ENCODE measurements at places on chromosomes 5 and 9.
A peak's percentile ranks its signal among the peaks of the same experiment; 100 is the strongest.

- DNase-seq, result no peak
These were observed 141.4 kb downstream of the C5orf15 start for GRCh38 chr5:133827011-133827410.

GRCh38 chr5:59542851-59543820, 350.4 kb downstream of the PDE4D start:
- DNase-seq, result no peak

DNA sequence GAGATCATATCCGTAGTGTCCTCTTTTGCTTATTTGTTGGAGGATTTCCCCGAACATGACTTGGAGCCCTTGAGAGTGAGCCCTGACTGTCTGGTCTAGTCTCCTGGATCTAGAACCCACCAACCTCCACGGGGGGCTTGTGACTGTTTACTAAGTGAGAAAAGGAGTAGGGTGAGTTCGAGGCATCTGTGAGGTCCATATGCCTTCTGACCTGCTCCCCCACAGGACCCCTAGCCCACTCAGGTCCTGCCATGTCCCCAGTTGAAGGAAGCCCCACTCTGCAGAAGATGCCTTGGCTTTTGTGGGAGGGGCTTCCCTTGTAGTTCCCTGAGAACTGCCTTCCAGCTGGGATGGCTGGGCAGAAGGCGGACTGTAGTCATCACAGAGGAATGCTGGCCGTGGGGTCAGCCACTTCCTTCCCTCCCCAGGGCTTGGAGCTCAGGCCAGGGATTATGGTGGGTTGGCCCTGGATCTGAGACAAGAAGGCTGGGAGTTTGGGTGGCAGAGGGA, 7.0 kb upstream of the IRF1 start:
- DNase-seq, result peak; percentile 77

DNA sequence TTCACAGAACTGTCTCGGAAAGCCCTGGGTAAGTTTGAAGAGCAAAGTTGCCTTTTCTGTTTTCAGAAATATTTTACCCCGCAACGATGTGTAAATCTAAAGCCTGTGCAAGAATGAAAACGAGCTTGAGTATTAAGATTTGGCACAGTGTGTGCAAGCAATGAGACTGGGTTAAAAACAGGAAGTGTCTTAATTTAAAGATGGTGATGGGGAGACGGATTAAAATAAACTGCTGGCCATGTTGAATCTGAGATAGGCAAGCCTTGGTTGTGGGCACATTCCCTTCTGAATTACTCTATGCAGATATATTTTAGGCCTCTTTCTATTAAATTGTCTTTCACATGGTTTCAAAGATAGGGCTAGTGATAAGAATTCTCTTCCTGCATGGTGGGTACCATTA, 294.2 kb upstream of the DMRT1 start:
- no peak for DNase-seq

DNA sequence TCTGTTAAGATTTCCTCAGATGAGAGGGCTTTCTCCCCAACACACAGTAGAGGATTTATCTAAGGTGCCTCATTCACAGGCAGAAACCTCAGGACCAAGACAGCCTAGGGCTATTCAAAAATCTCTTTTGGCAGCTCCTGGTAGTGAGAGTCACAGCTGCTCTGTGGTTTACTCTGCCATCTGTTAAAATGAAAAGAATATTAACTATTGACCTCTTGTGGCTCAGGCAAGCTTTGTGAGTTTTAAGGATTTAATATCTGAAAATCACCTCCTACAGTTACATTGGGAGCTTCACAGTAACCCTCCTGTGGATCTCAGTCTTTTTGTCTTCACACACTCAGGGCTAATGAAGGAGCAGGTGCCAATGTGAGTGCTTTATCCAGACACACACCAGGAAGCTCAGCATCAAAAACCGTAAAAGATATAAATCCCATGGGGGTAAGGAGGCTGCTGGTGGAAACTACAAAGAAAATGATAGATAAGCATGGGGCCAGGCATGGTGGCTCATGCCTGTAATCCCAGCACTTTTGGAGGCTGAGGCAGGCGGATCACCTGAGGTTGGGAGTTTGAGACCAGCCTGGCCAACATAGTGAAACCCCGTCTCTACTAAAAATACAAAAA, 29.7 kb downstream of the PPP1R2B start:
- DNase-seq, result no peak

DNA sequence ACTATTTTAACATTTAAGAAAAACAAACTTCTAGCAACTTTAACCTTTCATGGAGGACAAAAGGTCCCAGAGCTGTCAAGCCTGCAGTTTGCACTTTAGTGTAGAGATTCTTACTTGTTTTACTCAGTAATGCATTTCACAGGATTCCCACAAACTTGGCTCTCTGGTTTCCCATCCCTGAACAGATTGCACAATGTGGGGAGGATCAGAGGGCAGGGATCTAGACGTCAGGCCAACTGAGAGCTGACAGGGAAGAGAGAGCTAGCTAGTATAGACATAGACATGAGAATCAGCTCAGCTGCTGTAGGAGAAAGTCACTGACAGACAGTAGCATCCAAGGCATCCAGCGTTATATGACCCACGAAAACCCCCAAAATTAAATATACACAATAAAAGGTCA, 20.9 kb upstream of the BNIP1 start:
- peak; percentile 4 for DNase-seq

DNA sequence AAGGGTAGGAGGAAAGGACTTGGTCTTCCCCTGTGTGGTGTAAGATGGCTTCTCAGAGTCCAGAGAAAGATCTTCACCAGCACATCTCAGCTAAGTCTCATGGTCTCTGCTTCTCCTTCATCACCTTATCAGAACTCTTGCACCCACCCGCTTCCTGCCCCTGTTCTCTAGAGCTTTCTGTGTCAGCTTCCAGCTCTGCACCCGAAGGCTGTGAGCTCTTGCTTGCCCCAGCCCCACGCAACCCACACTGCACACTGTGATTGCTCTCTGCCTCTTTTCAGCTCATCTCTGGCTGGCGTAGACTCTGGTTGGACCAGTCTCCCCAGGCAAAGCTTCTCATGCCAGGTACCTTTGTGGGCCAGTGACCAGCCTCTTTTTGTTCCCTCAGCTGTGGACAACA, 93.2 kb upstream of the RAPGEF1 start:
- DNase-seq, result no peak

- no peak for DNase-seq
These were observed 31.3 kb upstream of the PPP2CA start for GRCh38 chr5:134257176-134257575.

DNA sequence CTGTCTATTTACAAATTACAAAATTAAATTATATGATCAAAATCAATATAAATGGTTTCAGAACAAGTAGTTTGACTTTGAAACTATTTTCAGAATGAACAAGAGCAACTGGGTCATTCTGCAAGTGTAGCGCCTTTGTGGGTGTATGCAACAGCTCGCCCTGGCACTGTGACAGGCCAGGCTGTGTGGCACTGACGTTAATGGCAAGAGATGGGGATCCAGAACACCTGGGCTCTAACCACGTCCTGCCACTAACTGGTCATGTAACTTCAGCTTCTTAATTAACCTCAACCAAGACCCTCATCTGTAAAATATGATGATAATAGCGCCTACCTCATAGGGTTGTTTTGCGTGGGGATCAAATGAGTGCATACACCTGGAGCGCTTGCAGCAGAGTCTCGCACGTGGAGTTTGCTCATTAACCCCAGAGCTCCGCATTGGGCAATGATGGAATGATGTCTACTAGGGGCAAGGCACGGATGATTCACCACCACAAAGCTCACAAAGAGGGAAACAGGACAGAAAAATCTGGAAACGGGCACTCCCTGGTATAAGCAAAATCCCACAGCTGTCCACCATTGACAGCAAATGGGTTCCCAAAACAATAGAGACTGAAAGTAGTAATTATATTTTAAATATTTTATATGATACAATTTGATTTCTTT, 639.4 kb downstream of the SEMA5A start:
- DNase-seq, result no peak

- DNase-seq, result no peak
These were observed 29.5 kb downstream of the POU4F3 start for GRCh38 chr5:146368137-146368536.

GRCh38 chr9:128523199-128523925, 18.8 kb downstream of the GLE1 start:
- DNase-seq, result peak; percentile 47

- no peak for DNase-seq
These were observed 26.7 kb downstream of the NCBP1 start for GRCh38 chr9:97660340-97660739.

- DNase-seq, result no peak
These were observed 67.9 kb upstream of the SLC28A3 start for GRCh38 chr9:84408416-84408815.

- DNase-seq, result no peak
These were observed 1.1 kb downstream of the DIAPH1 start for GRCh38 chr5:141617682-141618029.

DNA sequence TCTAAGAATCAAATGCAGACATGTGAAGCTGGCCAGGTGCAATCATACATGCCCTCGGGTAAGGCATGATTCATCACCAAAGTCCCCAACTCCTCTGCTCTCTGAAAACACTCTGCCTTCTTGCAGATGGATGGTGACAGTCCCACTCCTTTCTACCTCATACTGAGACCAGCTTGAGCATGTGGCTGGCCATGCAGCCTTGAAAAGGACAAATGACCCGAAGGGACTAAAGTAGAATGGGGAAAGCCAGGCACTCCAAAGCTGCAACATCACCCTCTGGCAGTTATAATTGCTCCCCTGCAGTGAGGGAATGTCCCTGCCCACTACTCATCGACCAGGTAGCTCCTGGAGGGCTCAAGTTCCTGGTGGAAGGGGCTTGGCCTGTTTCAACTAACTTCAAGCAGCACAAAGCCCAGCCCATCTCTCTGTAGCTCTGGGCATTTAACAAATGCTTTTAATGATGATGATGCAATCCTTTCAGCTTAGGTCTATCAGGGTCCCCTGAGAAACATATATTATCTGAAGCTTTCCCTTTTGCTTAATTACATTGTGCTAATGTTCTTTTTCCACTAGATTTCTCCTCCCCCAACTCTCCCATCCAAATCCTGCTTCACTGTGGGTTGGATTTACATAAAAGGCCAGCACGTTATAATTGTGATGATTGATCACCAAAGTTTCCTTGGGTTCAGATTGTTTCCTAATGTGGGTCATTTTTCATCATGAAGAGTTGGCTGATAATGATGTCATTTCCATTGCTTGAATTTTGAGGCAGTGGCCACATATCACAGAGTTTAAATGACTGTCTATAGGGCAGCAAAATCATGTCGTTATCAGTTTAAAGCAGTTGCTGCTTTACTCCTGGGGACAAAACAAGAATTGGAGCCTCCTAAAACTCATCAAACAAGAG, 436.5 kb upstream of the SLC30A5 start:
- no peak for DNase-seq

- no peak for DNase-seq
These were observed 110.1 kb downstream of the TMEM167A start for GRCh38 chr5:82967072-82967471.

DNA sequence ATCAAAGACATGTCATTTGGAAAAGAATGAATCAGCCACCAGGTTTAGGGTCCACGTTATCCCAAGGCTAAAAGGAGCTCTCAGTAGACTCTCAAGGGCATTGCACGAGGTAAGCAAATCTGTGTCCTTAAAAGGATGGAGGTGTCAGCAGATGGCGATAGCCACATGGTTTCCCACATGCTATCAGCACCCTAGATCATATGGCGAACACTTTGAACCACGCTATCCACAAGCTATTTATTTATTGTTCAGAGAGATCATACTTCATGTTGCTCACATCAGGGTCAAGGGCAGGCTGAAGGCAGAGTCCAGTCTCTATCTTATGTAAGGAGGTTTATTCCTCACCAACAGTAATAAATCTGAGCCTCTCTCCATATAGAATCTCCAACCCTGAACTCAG, 43.7 kb downstream of the CDH6 start:
- peak; percentile 9 for DNase-seq

DNA sequence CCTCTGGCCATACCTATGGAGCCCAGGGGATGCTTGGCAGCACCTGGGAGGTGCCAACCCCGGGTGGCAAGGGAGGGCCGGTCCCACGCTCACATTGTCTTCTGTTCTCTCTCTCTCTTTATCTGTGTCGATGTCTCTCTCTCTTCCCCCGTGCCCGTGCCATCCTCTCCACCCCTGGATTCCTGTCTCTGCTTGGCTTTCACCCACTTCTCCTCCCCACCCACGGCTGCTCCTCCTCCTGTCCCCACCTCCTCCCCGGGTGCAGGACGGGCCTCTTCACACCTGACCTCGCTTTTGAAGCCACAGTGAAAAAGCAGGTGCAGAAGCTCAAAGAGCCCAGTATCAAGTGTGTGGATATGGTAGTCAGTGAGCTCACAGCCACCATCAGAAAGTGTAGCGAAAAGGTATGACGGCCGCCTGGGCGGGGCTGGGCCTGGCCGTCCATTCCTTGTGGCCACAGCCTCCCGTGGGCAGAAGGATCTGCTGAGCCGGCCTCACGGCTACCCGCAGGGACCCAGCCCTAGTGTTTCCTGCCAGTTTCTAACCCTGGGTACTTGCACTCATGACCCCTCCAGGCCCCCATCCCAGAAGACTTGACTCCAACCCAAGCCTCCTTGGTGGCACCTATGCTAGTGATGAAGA, 22.7 kb downstream of the DNM1 start:
- no peak for DNase-seq

Data from fibroblast of the conjunctiva (primary cell).